ENCODE measurements at places on chromosomes 11 and 22.

DNA sequence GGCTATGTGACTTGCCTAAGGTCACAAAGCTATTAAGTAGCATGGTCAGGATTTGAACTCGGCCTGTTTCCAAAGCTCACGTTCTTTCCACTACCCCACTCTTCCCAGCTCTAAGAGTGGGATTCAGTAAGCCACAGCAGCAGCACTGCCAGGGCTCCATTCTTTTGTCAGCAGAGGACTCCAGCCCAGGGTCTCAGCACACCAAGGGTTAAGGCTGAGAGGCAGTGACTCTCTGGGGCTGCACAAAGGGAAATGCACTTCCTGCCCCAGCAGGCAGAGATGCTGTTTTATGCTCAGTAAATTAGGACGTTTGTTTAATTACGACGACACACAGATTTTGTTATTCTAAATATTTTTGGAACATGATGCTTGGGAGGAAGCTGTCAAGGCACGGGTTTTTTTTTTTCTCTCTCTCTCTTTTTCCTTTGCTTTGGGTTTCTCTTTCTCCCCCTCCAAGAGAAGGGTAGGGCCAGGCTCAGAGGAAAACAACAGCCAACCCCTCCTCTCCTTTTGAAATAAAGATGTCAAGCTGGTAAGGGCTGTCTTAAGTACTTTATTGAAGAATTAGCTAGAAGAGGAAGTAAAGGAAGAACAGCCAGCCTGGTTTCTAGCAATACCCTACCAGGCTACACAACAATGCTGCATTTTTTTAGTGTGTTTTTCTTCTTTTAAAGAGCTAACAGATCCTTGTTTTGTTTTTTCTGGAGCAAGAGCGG lies 2.8 kb downstream of the MYH9 start:
- DNase-seq = no peak

DNA sequence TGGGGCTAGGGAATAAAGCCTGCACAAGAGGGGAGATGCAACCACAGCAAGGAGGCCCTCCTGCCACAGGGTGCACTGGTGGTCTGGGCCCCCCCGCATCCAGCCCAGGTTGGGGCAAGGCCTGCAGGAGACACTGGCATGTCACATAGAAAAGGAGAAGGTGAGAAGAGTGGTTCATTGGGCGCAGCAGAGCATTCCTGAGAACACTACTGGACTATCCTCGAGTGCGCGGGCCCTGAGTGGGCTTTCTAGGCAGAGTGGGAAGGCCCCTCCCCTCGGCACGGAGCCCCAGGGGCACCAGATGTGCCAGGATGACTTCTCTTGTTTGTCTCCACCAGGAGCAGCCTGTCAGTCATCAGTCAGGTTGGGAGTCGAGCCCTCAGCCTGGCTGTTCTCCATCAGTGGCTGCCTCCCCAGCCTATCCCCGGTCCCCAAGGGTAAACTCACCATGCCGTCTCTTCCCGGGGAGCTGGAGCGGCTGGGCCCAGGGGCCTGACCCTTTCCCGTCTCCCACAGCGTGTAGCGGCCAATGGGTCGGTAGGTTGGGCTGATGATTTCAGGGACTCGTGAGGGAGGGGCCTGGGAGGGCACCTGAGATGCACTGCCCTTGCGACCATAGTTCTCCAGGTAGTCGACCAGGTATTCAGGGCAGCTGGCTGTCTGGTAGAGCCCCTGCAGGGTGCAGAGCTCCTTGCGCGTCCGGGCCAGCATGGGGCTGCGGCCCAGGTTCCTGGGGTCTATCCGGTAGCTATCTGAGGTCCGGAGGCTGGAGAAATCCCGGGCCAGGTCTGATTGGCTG lies 9.0 kb downstream of the USP2 start:
- DNase-seq = no peak

- DNase-seq = no peak
Observed at GRCh38 chr11:34358258-34358727, 483 bp upstream of the ABTB2 start.

- DNase-seq = no peak
Observed at GRCh38 chr11:106959800-106960199, 58.5 kb downstream of the GUCY1A2 start.

DNA sequence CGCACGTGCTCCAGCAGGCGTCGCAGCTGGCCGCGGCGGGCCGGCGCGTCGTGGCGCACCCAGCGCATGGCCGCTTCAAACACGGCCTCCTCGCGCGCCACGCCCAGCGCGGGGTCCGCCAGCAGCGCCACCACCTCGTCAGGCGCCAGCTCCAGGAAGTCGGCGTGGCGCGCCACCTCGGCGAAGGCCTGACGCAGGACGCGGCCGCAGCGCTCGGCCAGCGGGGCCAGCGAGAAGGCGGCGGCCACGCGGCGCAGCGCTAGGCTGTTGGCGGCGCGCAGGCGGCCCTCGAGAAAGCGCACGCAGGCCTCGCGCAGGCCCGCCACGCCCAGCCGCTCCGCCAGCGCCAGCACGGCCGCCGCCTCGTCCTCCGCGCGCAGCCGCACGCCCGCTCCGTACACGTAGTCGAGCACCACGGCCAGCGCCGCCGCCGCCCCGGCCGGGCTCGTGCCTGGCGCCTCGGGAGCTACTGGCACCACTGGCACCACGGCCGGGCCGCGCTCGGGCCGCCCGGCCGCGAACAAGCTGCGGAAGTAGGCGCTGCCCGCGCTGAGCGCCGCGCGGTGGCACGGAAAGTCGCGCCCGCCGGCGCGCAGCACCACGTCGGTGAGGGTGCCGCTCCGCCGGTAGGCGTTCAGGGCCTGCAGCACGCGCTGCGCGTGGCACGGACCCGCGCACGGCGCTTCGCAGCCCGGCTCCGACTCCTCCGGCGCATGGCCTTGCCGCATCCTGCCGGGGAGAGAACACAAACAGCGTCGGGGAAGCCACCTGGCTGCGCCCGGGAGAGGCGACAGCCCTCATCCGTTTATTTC lies 2.9 kb downstream of the KLHL35 start:
- DNase-seq = peak; percentile 60

- DNase-seq = no peak
Observed at GRCh38 chr11:57343825-57344224, 5.7 kb downstream of the P2RX3 start.

GRCh38 chr11:129530154-129530895 lies 154.7 kb downstream of the BARX2 start:
- no peak for DNase-seq

DNA sequence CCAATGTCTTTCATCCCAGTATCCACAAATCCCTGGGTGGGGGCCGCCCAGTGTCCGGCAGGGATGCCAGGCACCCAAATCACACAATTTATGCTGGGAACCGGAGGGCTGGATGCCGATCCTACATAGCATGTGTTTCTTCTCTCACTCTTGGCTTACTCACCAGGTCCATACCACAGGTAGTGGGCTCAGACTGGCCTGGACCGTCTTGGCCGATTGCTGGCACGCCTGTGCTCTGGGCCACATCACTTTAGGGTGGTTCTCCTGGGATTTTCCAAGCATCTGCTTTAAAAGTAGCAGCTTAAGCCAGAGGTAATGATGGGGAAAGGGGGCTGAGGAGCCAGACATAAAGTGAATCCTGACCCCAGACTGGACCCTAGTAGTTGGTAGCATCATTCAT lies 22.6 kb upstream of the ALDH3B2 start:
- DNase-seq = no peak

DNA sequence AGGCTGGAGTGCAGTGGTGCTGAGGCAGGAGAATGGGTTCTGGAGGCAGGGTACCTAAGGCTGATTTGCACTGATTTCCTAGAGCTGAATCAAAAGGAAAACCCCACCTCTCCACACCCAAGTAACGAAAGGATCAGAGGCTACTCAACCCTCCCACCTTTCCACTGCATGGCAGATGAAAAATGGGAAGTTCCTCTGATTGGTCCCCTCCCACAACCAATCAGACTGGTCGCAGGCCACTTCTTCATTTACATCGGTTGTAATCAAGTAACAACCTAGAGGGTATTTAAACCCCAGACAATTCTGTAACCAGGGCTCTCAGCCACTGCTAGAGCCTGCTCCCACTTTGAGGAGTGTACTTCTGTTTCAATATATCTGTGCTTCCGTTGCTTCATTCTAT lies 18.6 kb upstream of the PARVB start:
- DNase-seq = no peak

- DNase-seq = no peak
Observed at GRCh38 chr11:45817191-45817590, 12.2 kb downstream of the SLC35C1 start.

- DNase-seq = no peak
Observed at GRCh38 chr11:94322501-94322900, 18.1 kb downstream of the IZUMO1R start.

DNA sequence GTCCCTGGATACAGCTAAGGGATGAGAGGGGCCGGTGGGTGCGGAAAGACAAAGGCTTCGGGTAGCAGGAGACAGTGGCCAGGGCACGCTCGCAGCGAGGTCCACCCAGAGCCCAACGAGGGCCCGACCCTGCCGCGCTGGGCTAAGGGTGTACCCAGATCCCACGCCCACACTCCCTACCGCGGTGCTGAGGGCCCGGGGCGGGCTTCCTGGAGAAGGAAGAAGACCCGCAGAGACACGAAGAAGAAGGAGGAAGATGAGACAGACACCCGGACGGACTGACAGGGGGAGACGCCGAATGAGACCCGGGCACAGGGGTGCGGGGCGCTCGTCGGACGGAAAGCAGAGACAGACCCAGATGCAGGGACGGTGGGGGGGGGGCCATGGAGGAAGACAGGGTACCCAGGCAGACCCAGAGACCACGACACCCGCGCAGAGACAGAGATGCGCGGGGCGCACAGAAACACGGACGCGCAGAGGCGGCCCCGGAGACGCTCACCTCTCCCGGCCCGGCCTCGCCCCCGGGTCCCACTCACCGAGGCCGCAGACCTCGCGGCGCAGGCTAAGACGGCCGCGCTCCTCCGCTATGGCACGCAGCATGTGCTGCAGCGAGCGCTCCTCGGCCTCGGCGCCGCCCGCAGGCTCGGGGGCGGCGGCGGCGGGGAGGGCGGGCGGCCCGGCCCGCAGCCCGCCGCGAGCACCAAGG lies 437 bp downstream of the KIAA0930 start:
- peak; percentile 34 for DNase-seq

- DNase-seq = no peak
Observed at GRCh38 chr22:36162127-36163034, 1.8 kb upstream of the APOL3 start.

DNA sequence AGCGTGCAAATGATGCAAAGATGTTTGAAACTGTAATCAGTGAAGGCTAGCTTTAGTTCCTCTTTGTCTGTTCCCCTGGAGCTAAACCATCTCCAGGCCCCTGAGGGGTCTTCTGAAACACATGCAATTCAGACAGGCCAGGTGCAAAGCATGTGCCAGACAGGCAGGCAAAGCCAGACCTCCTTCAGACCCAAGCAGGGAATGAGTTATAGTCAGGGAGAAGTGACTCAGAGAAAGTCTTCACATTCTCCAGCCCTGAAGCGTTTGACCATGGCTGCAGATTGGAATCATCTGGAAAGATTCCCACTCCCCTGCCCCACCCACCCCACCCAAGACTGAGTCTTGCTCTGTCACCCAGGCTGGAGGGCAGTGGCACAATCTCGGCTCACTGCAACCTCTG lies 187.0 kb upstream of the ISX start:
- DNase-seq = no peak

GRCh38 chr22:43878831-43879550 lies 12.8 kb downstream of the PNPLA5 start:
- DNase-seq = no peak

DNA sequence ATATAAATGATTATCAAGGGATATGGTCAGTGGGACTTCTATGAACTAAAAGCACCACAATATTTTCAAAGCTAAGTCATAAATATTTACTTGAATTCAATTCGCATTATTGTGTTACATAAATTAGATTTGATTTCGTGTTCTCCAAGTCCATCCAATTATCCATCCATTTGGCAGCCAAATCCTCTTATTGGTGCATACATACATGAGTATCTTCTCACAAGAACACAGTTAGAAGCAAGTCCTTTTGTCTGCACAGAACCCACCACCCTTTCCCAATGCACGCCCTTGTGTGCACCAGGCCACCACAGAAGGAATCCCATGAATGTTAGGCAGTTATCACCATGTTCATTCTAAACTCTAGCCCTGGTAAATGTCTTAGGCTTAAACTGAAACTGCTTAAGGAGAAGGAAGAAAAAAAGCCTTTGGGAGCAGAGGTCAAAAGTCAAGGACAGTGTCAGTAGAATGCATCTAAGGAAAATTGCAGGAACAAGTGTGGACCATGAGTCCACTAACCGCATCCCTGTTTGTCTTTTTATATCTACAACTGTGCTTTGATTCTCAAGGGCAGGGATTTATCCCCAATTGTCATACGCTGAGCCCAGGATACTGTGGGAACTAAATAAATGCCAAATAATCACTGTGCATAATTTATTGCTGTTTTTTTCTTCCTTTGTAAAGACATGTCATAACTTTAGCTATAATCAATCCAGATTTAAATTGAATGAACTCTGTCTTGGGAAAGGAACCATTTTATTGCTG lies 108.2 kb upstream of the DDI1 start:
- no peak for DNase-seq

DNA sequence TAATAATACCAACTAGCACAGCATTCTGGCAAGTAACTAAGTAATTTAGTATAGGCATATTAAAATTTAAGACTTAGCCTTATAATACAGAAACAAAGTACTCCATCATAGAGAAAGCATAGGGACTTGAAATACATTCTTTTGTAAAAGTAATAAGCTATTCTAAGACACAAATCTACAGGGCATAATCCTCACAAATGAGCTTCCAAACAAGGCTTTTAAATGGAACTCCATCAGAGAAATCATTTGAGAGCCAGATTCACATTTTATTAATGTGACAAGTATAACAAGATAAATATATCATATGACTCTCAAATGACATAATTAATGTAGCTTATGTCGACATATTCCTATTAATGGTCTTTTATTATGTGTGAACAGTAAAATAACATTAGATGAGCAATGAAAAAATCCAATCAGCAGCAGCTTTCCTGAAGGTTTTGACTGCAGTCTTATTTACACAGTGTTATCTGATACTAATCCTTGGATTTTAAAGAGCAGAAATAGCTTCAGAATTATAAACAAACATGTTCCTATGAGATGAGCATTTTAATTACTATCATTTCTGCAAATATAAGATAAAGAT lies 241.4 kb downstream of the TTC28 start:
- no peak for DNase-seq

DNA sequence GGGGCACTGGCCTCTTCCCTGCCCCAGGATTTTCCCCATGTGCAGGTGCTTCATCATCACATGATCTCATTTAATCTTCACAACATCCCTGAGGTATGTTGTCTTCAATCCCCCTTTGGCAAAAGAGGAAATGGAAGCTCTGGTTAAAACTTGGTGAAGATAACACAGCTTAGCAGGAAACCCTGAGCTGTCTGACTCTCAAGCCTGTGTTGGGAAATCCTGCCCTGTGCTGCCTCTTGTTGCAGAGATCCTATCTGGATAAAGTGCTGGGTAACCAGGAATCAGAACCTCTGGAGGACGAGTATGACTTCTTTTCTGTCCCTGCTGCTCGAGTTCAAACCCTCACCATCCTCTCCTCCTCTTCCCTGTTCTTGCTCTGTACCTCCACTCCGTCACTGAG lies 13.1 kb upstream of the E2F8 start:
- DNase-seq = no peak

DNA sequence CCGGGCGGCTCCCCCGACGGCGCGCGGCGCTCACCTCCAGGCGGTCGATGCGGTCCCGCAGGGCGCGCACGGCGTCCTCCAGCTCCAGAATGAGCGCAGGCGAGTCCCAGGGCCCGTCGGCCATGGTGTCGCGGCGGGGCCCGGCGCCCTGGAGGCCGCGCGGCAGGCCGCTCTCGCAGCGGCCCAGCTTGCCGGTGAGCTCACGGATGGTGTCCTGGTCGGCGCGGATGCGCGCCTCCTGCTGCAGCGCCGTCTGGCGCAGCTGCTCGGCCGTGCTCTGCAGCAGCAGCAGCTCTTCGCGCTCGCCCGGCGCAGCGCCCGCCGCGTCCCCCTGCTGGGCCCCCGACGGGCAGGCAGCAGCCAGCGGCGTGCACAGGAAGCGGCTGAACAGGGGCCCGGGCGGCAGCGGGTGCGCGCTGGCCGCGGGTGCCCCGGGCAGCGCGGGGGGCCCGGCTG lies 599 bp downstream of the NPTXR start:
- DNase-seq = peak; percentile 55

Data from activated CD4-positive, alpha-beta T cell treated with anti-CD3 and anti-CD28 coated beads, Interleukin-2, amount 50 U/mL, for 48 hours (primary cell).